IPS DF 6.9 (cell line): ENCODE measurements at places on chromosomes 6 and 20.
A peak's percentile ranks its signal among the peaks of the same experiment; 100 is the strongest.

DNA sequence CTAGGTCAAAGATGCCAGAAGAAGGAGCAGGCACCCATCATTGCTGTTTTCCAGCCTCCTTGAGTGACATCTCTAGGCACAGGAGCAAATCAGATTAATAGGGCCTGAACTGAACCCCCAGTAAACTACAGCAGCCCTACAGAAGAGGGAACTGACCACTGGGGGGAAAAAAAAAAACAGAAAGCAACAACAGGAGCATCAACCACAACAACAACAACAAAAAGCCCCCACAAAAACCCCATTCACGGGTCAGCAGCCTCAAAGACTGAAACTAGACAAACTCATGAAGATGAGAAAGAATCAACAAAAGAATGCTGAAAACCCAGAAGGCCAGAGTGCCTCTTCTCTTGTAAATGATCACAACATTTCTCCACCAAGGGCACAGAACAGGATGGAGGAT lies 537.4 kb upstream of the BTBD3 start:
- DNase-seq = no peak

GRCh38 chr6:137849181-137849980 lies 17.7 kb upstream of the TNFAIP3 start:
- DNase-seq = no peak

DNA sequence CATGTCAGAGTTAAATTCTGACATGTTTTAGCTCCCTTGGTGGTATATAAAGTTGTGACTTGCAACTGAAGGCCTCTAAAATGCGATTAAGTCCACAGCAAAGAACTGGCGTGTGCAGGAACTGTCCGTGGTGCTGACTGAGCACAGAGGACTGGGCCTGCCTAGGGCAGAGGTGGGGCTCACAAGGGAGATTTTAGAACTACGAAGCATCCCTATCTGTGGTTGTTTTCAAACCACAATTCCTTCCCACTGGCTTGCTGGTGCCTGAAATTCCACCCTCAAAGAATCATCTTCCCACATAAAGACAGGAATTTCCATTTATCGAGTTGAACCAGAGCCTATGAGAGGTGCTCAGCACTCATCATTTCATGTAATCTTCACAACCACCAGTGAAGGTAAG lies 30.1 kb downstream of the RIMS4 start:
- DNase-seq = peak; percentile 41

DNA sequence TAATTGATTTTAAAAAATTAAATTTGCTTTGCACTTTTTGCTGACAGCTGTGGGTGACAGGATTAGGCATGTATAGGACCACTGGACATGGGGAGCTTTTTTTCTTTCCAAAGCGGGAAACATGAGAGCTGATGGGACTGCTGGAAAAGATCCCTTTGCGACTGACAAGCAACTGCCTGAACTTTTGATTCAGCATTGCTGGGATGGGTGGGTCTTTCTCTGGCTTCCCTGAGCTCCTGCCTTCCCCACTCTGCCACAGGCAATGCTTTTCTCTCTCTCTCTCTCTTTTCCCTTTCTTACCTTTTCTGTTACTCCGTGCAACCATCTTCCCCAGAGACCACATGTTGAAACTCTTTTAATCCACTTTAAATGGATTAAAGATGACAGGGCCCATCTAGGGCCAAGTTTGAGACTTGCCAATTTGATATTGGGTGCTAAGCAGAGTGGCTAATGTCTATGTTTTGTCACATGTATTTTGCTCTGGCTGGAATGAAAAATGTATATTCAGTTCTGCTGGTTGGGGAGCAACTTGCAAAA lies 33.5 kb upstream of the TPD52L1 start:
- DNase-seq = no peak

- peak; percentile 70 for DNase-seq
These were observed 89.8 kb upstream of the MAP3K7 start for GRCh38 chr6:90676516-90677300.

GRCh38 chr6:19558201-19558600 lies 279.0 kb upstream of the ID4 start:
- DNase-seq = no peak

DNA sequence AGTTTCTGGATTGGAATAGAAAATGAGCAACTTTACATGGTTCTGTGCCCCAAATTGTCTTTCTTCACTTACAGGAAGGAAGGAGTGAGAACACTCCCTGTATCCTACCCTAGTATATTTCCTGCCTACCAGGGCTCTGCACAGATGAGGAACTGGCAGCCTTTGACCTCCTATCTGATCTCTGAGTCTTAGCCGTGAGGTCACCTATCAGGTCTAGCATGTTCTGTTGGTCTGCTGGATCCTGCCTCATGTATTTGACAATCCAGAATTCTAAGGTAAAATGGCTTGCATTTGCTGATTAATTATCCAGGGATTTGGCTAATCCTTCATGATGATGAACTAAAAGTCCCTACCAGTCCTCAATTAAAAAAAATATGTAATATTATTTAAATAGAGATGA lies 35.0 kb upstream of the TRAM2 start:
- no peak for DNase-seq

DNA sequence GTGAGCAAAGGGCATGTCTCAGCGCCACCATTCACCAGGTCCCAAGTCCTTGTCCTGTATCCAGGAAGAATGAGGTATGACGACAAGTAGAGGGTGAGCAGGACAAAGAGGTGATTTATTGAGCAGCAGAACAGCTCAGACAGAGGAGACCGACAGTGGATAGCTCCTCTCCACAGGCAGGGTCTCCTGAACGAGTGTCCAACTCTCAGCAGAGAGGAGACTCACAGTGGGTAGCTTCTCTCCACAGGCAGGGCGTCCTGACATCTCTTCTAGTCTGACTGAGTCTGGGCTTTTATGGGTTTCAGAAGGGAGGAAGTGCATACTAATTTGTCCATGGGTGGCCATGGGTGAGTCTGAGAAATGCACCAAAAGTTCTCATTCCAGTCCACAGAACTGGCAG lies 204.7 kb downstream of the ANKRD60 start:
- DNase-seq = no peak

GRCh38 chr6:148878683-148879082 lies 131.9 kb downstream of the UST start:
- DNase-seq = no peak

- no peak for DNase-seq
These were observed 42.3 kb downstream of the TMC2 start for GRCh38 chr20:2578475-2579192.

DNA sequence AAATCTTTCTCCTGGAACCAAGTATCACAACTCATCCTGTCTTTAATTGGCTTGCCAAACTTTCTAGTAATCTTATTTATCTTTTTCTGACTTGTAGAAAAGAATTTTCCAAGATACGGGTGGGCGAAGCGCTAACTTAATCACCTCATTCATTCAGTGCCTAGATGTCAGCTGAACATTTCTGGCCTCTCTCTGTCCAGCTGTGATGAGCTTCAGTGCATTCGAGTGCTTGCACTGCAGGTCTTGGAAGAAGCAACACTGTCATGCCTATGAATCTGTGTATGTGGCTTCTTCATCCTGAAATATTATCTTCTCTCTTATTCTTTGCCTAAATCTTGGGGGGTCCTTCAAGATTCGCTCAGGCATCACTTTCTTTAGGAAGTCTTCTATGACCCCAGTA lies 16.3 kb upstream of the ENPP1 start:
- no peak for DNase-seq

DNA sequence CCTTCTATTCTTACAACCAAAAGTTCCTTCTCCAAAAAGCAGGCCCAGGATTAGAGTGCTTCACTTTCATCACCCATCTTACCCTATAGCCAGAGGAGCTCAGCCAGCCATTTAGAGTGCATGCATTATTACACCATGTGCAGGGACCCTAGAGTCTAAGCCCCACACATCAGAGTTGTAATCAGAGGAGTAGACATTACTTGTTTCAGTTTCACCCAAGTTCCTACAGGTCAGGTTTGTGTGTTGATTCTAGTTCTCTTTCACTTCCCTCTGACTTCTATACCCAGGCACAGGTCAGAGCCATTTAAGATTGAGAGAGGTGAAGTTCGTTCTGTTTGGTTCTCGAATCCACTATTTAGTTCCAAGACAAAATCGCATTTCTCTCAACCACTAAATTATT lies 16.3 kb upstream of the ARFGEF3 start:
- DNase-seq = no peak

DNA sequence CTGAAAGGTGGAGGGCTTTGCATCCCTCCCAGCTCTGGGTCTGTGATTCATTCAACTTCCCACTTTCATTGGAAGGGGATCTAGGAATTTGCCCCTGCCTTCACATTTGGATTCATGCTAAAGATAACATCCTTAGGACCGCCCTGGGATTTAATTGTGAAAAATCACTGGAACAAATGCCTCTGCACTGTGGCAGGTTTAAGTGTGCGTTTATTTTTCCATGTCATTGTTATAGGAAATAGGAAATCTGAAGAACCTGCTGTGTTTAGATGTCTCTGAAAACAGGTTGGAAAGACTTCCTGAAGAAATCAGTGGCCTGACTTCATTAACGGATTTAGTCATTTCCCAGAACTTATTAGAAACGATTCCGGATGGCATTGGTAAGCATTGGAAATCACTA lies 104.7 kb downstream of the LRRC1 start:
- DNase-seq = no peak

DNA sequence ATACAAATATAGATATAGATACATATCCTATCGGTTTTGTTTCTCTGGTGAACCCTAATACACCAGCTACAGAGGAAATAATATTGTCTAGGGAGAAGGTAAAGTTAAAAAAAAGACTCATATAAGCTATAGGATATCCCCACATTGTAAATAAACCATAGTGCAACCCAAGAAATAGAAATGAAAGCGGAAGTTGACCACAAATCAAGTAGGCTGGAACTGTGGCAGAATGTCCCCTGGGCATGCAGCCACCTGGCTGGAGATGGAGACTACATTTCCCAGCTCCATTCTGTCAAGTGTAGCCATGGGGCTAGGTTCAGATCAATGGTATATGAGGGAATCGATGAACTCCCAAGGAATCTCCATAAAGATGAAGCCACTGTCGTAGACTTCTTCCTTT lies 70.1 kb upstream of the RPS6KA2 start:
- DNase-seq = no peak

GRCh38 chr6:154885214-154885613 lies 109.9 kb upstream of the TIAM2 start:
- DNase-seq = no peak

DNA sequence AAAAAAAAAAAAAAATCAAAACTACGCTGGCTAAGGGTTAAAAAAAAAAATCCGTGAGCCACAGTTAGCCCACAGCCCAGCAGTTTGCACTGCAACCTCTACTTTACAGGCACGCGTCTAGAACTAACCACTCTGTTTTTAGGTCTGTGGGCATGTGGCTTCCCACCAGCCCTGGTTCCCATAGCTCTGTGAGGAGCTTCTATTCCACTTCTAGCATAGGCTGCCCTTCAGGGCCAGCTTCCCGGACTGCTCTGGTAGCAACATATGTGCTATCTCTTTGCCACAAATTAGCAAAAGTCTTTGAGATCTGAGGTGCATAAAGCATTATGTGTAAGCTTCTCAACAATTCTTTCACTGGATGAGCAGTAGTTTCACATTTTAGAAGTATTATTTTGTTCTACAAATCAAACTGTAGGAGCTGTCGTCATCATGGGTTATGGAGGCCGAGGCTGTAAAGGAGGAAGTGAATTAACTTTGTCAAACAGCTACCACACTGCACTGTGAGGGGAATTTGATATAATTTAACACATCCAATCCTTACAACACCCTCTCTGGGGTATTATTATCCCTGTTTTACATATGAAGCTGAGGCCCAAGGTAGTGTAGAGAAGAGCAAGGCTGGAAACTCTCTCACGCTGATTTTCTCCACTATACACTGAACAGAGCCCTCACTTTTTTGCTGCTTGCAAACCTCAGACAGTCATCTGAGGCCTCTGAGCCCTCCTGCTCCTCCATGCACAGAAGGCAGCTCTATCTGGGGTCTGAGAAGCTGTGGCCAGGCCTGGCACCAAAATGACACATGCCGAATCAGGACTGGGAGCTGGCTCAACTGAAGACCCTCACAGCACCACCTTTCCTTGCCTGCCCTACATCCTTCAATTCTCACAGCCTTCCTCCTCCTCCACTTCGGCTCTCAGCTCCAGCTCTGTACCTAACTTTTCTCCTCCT lies 35.4 kb downstream of the MAN1A1 start:
- no peak for DNase-seq

DNA sequence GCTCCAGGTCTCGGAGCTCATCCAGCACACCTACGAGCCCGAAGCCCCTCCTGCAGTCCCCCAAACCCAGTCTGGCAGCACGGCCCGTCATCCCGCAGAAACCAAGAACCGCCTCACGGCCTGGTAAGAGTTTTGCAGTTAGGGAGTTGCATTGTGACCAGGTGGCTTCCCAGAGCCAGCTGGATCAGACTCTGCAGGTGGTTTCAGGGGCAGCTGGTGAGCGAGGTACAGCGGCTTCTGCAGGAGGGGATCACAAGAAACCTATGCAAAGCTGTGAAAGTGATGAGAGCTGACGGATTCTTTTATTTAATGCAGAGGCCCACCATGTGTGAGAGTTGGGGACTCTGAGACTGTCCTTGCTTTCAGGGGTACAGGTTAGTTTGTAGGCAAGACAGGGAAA lies 45.9 kb upstream of the SCGN start:
- DNase-seq = no peak

DNA sequence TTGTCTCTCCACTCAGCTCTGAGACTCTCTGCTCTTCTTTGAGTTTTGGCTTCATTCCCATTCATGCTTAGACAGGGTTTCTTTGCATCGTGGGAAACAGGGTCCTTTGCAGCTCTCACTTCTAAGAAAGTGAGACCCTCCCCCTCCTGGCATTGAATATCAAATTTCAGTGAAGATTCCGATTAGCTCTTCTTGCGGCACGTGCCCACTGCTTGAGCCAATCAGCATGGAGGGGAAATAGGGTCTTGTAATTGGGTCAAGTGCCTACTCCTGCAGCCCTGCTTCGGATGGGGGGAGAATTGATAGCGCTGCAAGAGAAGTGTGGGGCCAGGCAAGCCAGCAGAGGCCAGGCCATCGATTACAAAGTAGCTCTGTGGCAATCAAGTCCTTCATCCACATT lies 69.6 kb downstream of the TFAP2C start:
- no peak for DNase-seq

DNA sequence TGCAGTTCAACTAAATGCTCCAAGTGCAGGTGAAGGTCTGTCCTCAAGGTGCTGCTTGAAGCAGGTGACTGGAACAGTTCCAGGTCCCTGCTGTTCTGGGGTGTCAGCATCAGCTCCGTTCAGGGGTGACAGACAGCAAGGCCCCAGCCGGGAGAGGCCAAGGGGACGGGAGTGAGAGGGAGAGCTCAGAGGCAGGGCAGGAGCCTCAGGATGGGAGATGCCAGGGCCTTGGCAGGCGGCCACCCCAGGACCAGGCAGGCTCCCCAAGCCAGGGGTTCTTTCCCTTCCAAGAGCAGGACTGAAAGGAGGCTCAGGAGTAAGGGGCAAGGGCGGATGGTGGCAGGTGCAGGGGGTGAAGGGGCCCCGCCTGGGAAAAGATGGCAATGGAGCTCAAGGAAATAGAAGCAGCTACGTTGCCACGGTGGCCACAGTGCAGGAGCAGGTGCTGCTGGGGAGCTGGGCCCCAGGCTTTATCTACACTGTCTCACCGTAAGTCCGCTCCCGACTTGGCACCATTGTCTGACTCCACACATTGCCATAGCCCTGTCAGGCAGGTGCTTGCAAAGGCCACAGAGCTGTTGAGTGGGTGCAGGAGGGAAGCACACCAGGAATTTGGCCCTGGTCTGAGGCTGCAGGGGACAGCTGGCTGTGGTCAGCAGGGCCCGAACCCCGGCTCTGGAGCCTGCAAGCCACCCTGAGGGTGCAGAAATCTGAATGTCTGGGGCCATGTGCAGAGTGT lies 43.1 kb downstream of the ERMARD start:
- no peak for DNase-seq
